Activated CD4-positive, alpha-beta T cell treated with anti-CD3 and anti-CD28 coated beads, Interleukin-2, Interleukin-4, amounts not matched to agents 100 ng/mL and 50 ng/mL, durations not matched to agents 16 hours and 8 hours (primary cell): ENCODE measurements at places on chromosomes 5 and 9.

- no peak for DNase-seq
Observed at GRCh38 chr9:134406366-134407120, 80.3 kb downstream of the RXRA start.

GRCh38 chr9:96025995-96026602 lies 150.6 kb downstream of the ERCC6L2 start:
- DNase-seq = no peak

- DNase-seq = no peak
Observed at GRCh38 chr5:35971878-35972210, 19.3 kb downstream of the UGT3A1 start.

GRCh38 chr9:98171176-98171925 lies 21.1 kb downstream of the CORO2A start:
- DNase-seq = no peak

GRCh38 chr5:6734243-6734700 lies 21.0 kb downstream of the TENT4A start:
- DNase-seq = no peak

GRCh38 chr9:134731497-134732391 lies 90.1 kb downstream of the COL5A1 start:
- no peak for DNase-seq

DNA sequence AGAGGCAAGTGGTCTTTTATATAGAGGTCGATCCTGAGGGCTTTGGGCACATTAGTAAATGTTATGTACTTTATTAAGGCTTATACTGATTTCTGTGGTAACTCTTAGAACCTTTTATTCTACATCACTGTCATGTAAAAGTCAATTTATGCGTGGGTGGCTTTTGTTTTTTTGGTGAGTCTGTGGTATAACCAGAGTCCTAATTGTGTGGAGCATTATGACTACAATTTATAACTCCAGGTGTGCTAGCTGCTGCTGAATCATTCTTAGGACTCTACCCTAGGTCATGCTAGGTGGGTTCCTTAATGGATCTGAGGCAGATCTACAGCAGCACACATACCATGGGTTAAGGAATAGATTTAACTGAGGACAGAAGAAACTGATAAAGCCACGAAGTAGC lies 33.9 kb upstream of the KCNN2 start:
- no peak for DNase-seq

- peak; percentile 39 for DNase-seq
Observed at GRCh38 chr9:35940458-35941407, 17.2 kb downstream of the OR2S2 start.

DNA sequence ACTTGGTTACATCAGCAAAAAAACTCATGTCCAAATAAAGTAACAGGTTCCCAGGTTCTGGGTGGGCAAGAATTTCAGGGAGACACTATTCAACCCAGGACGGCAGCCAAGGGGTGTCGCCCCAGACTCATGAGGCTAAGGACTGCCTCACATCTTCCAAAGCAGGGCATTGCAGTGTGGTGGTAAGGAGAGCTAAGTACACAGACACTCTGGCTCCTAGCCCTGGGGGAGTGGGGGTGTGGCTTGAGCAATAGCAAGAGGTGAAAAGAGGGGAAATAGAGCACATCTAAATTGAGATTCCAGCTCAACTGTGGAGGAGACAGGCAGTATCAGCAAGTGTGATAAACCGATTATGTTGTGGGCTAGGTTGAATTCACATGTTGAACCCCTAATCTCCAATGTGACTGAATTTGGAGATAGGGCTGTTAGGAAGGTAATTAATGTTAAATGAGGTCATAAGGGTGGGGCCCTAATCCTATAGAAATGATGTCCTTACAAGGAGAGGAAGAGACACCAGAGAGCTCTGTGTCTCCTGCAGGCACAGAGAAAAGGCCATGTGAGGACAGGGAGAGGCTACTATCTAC lies 49.9 kb upstream of the MARCHF11 start:
- DNase-seq = no peak

DNA sequence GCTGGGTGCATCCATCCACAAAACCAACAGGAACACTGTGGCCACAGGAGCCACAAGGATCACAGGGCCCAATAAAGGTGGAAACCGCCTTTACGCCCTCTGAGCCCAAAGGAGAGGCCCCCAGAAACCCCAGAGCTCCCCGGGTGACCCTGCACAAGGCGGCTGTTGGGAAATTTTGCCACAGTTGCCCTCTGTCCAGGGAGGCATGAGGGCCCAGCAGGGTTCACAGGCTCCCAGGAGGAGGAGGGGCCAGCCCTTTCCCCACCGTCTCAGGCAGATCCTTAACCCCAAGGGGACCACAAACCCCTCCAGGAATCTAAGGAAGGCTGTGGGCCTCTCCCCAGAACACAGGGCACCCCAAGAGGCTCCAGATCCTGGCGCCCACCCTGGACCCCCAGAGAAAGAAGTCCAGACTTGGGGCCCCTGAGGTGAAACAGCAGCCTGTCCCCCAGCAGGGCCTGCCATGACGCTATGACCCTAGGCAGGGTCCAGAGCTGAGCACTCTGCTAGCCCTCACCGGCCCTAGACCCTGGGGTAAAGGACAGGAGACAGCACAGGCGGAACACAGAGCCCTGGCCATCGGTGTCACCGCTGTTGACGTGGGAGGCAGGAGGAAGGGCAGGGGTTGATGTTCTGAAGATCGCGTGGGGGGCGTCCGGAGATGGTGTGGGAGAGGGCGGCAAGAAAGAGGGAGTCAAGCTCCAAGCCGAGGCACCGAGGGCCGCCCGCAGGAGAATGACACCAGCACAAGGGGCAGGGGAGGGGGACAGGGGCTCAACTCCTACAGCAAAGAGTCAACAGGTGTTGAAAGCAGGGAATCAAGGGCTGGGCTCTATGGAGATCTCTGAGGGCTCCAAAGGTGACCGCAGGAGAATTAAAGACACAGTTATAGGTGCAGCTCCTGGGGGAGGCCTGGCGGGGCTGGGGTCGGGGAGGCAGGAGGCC lies 97.5 kb downstream of the VAV2 start:
- no peak for DNase-seq
